Activated T-helper 1 cell treated with anti-CD3 and anti-CD28 coated beads, Interleukin-2, amount 50 U/mL, for 16 hours (primary cell): ENCODE measurements at places on chromosomes 6 and 20.
A peak's percentile ranks its signal among the peaks of the same experiment; 100 is the strongest.

DNA sequence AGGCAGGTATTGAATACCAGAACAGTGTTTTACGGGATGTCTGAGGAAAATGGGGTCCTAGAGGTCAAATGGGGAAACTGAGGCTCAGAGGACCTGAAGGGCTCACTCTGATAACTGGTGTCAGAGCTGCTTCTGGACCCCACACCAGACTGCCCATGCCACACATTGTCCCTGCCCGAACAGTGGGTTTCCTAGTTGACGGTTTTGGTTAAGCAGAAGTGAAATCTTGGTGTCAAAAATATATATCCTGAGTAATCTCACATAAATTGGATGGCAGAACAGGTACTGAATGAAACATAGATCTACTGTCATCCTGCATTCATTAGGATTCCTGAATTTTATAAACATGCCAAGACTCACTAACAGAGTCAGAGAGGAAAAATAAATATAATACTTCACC is 16.3 kb downstream of the NOX3 start:
- DNase-seq: no peak

GRCh38 chr6:56382416-56382940 is 135.1 kb upstream of the COL21A1 start:
- no peak for DNase-seq

- DNase-seq: no peak
Observed at GRCh38 chr20:49712646-49712995, 1.1 kb downstream of the B4GALT5 start.

DNA sequence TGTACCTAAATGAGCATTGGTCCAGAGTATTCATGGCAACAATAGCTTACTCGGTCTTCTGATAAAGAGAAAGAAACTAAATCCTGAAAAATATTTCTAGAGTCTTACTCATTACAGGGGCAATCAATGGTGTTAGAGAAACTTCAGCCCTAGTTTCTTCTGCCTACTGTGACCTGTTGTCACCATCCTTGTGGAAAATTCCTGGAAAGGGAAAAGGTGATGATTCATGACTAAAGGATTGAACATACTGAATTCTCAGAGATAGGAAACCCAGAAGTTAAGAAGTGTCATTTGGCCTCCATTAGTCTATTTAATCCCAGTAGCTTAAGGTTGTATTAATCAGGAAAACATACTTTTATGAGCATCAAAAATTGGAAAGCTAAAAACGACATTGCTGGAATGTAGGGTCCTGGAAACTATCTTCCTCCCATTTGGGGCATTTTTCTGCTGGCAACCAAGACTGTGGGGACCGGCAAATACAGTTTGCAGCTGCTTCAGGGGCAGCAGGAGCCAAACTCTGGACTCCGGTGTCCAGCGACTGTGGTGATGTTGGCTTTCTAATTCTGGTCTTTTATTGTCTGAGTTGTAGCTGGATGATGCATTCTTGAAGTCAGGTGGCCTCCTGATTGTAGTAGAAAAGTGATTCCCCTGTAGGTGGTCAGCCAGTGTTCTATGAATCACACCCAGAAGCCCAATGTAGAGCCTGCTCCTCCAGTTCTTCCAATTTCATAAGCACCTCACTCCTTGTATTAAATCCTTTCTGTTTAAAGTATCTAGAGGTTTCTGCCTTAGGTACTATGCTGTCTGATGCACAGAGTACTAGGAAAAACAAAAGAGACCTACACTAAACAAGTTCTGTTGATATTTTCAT is 67.6 kb downstream of the LCA5 start:
- no peak for DNase-seq

- DNase-seq: peak; percentile 30
Observed at GRCh38 chr20:17898548-17898994, 70.0 kb downstream of the SNX5 start.

DNA sequence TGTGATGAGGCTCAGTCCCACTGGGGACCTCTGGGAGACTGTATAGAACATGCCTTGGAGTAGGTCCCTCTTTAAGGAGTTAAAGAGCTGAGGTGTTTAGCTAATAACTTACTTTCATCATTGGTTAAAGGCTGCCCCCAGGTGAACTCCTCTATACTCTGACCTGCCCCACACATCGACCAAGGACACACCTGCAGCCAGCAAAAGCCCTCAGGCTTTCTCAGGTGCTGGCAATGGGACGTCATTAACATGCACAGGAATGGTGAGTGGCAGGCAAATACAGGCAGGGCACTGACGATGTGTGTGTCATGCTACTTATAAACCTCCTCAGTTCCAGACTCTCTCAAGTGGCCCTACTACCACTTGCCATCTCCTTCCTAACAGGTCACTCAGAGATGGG is 366.4 kb downstream of the KIF16B start:
- no peak for DNase-seq

- no peak for DNase-seq
Observed at GRCh38 chr6:79872986-79873385, 74.4 kb downstream of the ELOVL4 start.

DNA sequence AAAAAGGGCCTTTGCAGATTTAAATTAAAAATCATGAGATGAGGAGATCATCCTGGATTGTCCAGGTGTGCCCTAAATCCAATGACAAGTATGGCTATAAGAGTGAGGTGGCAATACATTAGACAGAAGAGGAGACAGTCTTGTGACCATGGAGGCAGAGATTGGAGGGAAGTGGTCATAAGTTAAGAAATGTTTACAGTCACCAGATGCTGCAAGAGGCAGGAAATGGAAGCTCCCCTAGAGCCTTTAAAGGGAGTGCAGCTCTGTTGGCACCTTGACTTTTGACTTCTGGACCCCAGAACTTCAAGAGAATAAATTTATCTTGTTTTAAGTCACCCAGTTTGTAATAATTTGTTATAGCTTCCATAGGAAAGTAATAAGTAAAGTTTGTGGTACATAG is 61.1 kb downstream of the HMGN3 start:
- no peak for DNase-seq

- no peak for DNase-seq
Observed at GRCh38 chr6:170446841-170447560, 106.1 kb downstream of the PSMB1 start.

DNA sequence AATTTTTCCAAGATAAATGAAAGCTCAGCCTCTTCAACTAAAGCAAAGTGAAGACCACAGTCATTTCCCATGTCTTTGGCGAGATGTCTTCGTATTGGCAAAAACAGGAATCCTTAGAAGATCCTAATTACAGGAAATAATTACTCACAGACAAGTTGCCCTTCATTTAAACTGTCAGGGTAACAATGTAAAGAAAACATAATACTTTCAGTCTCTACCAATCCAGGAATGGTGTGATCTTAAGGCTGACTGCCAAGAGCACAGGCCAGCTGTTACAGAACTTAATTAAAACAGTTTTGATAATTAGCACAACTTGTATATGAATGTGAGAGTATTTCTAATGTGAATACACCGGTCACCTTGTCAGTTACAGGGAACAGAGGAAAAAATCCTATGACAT is 292.2 kb downstream of the PACRG start:
- DNase-seq: no peak
